NCI-H2171 (cell line): ENCODE measurements at places on chromosomes 3 and 15.

GRCh38 chr15:33559207-33559890 is 248.6 kb downstream of the RYR3 start:
- no peak for DNase-seq

- no peak for DNase-seq
Observed at GRCh38 chr15:91975241-91975978, 121.9 kb downstream of the SLCO3A1 start.

- no peak for DNase-seq
Observed at GRCh38 chr3:117286488-117286887, 576.9 kb downstream of the TUSC7 start.

GRCh38 chr3:139764936-139765335 is 87.2 kb upstream of the NMNAT3 start:
- no peak for DNase-seq

DNA sequence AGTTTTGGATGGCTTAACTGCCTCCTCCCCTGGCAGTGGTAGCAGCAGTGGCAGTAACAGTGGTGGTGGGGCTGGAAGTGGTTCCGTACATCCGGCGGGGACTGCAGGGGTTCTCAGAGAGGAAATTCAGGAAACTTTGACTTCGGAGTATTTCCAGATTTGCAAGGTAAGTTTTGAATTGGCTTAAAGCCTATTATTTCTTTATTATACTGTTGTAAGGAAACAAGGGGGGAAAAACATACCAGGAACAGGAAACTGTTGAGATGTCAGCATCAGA is 1.5 kb downstream of the STXBP5L start:
- DNase-seq = no peak

GRCh38 chr3:14423197-14423743 is 20.9 kb downstream of the SLC6A6 start:
- no peak for DNase-seq
